ENCODE measurements at places on chromosomes 1 and 21.

- no peak for DNase-seq
Observed at GRCh38 chr1:5758859-5759578, 233.2 kb downstream of the NPHP4 start.

- DNase-seq = no peak
Observed at GRCh38 chr1:48858200-48858920, 81.7 kb upstream of the BEND5 start.

DNA sequence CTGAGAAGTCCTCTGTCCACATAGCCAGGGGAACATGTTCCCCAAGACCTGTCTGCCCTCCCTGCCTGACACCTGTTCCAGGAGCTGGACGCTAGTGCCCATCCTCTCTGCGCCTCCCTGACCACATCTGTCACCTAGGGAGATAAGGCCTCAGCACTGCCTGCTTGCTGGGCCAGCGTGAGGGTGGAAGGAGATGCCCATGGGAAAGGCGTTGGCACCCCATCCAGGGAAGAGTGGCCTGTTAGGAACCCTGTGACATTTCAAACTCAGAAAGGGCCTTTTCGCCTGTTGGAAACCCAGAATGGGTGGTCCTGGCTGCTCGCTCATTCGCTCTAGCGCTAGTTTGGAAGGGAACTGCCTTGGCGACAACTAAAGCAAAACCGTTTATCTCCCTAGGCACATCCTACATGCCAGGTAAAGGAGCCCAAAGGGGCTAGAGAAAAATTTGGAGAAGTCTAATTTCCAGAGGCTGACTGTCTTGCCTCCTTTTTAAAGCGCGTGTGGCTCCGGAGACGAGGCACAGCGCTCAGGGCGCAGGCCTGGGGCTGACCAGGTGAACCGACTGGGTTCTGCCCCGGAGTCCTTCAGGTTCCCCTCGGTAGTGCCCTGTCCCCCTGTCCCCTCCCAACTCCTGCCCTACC, 410 bp downstream of the ACTA1 start:
- DNase-seq = no peak

DNA sequence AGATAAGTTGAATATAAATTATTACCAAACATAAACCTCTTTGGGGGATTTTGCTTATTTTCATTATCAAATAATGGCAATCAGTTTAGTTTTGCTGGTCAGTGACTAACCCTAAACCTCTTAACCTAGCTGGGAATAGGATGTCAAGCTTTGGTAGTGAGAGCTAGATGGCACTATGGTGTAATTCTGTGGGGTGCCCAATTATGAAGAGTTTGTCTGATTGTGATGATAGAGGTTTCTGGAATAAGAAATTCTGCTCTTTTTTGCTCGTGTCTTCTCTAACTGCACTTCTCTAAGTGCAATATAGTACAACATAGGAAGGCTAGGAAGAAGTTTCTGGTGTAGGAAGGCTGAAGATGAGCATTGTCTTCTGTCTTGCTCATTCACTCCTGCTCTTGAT, 59.8 kb downstream of the XCL1 start:
- DNase-seq = no peak

GRCh38 chr1:209614906-209615305, 31.4 kb downstream of the CAMK1G start:
- no peak for DNase-seq

DNA sequence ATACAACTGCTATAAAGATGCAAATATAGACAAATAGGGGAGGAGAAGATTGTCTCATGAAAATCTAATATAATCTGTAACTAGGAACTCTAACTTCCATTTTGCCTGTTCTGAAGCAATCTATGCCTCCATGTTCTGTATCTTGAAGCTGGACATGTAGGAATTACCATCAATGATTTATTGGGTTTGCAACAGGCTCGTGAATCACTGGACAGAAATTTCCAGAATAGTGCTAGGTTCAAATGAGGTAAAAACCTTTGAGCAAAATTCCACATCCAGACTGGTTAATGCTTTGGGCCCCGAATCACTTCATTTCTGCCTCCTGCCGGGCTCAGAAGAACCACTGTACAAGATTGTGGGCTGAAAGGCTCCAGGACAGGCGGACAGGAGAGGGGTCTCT, 110.7 kb upstream of the CTTNBP2NL start:
- DNase-seq = no peak

DNA sequence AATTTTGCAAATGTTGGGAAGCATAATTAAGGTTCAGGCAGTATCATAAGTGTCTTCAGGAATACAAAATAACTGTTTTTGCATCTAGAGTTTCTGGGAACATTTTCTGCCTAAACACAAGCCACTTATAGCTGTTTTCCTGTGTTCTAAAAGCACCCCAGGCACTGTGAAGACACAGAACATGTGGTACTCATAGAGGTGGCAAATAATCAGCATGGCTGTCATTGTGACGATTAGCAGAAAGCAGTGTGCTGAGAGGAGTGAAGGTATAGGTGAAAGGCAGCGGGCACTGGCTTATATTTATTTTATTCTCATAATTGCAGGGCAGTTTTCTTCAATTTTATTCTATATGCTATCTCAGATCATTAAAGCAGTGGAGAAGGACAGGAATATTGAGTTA, 119.6 kb downstream of the LRRC53 start:
- no peak for DNase-seq

DNA sequence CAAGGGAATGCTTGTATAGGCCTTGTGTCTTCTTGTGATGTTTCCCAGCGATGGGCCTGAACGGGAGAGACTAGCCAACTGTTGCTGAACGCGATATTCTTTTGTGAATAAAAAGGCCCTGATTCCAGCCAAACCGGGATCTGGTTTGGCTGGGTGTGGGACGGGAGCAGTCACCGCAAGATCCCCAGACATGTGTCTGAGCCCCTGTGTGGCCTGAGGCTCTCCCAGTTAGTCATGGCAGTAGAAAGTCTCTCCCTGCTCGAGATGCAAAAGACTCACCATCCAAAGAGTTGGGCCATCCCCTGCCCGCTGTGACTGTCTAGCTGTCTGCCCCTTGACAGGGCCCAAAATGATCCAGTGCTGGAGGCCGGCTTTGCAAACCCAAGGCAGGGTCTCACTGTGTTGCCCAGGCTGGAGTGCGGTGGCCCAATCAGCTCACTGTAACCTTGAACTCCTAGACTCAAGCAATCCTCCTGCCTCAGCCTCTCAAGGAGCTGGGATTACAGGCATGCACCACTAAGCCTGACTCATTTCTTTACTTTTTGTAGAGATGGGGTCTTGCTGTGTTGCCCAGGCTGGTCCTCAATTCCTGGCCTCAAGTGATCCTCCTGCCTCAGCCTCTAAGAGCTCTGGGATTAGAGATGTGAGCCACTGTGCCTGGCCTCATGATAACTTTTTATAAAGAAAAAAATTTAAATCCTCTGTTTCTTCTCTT, 56.4 kb downstream of the KIF26B start:
- DNase-seq = no peak

DNA sequence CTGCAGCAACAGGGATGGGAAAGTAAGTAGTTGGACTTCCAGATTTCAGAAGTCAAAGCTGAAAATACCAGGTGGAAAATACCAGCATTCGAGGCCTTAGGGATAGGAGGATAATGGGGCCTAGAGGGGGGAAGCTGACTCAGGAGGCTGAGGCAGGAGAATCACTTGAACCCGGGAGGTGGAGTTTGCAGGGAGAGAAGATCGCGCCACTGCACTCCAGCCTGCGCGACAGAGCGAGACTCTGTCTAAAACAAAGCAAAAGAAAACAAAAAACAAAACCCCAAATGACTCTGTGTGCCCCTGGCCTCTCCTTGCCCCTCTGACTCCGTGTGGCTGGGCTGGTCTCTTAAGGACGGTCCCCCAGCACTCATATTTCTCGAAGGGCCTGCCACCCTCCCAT, 3.4 kb downstream of the SH2D2A start:
- no peak for DNase-seq

- DNase-seq = no peak
Observed at GRCh38 chr1:200739702-200740570, 1.2 kb downstream of the CAMSAP2 start.

- DNase-seq = peak; percentile 39
Observed at GRCh38 chr1:42419126-42419821, 36.5 kb downstream of the ZMYND12 start.

GRCh38 chr1:164716992-164717703, 158.2 kb downstream of the PBX1 start:
- DNase-seq = no peak

DNA sequence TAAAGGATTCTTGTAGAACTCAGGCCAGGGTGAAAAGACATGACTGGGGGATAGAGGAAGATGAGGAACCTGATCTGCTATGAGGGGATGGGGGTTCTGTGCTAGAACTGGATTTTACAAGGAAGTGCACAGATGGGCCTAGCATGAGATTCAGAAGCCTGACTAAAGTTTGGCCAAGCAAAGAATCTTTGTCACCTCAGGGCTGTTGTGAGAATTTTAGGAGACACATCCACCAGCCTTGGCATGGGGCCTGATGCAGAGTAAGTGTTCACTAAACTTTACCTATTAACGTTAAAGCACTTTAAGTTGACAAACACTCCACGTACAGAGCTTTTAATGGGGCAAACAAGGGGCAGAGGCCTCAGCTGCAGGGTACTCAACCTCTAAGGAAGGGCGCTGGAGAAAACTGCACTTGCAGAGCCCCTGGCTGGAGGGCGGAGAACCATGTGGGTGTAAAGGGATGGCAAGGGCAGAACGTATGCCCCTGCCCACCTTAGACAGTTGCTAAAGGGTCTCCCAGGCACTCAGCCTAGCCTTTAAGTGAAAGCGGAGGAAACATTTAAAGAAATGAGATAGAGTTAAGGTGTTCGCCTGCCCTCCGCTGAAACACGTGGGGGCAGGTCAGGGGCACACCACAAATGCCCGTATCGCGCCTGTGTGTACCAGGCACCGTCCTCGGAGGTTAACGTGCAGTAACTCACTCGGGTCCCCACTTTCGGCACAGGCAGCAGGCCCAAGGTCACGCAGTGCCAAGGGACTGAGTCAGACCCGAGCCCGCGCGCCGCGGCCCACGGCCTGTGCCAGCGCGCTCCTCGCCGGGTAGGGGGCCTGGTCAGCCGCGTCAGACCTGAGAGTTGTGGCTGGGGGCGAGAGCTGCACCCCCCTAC, 990 bp upstream of the MRPS6 start:
- DNase-seq = no peak

DNA sequence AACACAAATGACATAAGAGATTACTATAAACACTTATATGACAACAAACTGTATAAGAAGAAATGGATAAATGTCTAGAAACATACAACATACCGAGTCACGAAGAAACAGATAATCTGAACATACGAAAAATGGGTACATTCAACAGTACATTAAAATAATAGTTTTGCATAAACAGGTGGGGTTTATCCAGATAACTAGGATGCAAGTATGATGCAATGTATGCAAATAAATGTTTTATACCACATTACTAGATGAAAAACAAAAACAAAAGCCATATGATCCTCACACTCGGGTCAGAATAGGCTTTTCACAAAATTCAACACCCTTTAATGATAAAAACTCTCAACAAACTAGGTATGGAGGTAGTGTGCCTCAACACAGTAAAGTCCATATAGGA, 1585.7 kb downstream of the BRINP3 start:
- no peak for DNase-seq

- DNase-seq = no peak
Observed at GRCh38 chr1:37474697-37475379, 458 bp downstream of the ZC3H12A start.

DNA sequence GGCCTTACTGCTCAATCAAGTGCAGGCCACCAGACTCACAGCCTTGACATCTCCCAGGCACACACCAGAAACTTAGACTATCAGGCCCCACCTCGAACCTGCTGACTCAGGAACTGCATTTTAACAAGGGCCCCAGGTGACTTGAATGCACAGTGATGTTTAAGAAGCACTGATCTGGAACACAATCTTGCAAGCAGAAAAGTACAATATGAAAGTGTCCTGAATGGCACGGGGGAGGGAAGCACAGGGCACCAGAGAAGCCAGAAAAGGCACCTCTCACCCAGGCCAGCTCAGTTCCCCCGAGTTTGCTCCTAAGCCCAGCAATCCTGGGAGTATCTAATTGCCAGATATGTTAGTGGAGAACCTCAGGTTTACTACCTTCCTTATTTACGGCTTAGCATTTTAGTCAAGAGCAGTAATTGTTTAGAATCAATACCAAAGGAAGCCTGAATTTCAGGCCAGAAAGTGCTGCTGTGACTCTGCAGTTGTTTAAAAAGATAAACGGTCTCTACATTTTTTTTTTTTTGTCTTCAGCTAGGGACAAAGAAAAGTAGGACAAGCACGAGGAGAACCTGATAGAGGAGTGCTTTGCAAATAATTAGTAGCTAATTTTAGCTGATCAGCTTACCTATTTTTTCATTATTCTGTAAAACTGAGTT, 50.9 kb upstream of the CDC42BPA start:
- no peak for DNase-seq

DNA sequence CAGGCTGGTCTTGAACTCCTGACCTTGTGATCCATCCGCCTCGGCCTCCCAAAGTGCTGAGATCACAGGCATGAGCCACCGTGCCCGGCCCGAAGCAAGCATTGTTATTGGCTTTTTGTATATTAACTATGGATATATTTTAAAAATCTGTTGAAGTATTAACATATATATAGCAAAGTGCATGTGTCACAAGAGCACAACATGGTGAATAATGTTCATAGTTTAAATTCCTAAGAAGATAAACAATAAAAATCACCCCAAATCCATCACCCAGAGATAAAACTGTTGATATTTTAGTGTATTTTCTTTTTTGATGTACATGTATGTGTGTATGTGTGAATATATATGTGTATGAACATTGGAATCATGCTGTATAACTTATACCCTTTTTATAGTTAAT, 9.1 kb upstream of the FOXE3 start:
- no peak for DNase-seq

GRCh38 chr1:50098591-50099021, 10.1 kb upstream of the ELAVL4 start:
- no peak for DNase-seq

DNA sequence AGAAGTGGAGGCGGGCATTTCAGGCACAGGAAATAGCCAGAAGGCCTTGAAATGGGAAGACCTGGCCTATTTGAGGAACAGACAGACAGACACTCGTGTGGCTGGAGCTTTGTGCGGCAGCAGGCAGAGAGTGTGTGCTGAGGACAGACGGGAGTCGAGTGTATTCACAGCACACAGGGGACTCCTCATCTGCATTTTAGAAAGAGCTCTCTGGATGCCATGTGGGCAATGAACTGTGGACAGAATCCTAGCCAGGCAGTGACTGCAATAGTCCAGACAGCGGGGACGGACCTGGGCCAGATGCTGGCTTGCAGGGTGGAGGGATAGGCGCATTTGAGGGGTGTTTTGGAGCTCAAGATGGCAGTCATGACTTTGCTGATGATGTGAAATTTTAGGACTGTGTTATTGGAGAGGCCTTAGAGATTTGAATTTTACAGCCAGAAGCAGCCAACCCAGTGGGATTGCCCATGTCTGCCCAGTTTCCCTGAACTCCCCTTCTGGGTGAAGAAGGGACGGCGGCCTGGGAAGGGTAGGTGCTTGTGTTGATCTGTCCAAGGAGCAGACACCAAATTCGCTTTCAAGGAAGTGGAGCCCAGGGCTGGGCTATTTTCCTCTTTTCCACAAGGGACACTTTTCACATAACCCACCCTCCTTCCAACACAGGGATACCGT, 43.7 kb downstream of the CHAF1B start:
- DNase-seq = no peak
